ENCODE measurements at places on chromosomes 7 and 10. TPM values are rescaled to one million over a fixed set of nuclear protein-coding genes. Genes with fewer than 3 reads are reported as not detected.

DNA sequence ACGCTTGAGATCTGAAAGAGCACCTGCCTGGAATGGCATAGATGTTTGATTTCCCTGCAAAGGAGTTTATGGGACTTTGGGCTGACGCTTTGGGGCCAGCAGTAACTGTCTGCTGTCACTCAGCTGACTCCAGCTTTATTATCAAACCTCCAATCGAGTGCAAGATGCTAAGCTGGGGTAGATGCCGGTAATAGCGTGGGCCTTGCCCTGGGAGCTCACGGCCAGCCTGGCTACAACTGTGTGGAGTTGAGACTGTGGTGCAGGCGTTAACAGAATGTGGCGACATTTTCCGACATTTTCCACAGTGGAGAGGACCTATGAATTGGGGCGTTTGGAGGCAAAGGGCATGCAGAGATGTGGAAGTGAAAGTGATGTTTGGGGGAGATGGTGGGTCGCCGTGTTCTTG, 1.3 kb downstream of the CHST12 start:
- peaks cover 64% of the 10 kb centered on the region for H3K4me1 ChIP-seq
- DNase-seq, result peak; percentile 9
- no peaks in the 10 kb centered on the region for H3K27me3 ChIP-seq
- peak overlapping the region; percentile 80 for H3K4me3 ChIP-seq
- H3K27ac ChIP-seq, result peak overlapping the region; percentile 96

Gene MCM10
- 65.4 TPM for total RNA-seq

- no peak overlapping the region for H3K27ac ChIP-seq
- H3K27me3 ChIP-seq, result no peaks in the 10 kb centered on the region
- no peaks in the 10 kb centered on the region for H3K36me3 ChIP-seq
- DNase-seq, result no peak
Observed at GRCh38 chr7:123974326-123974908, 49.4 kb downstream of the SPAM1 start.

Gene MRLN
- not detected for total RNA-seq

- no peak overlapping the region for H3K4me3 ChIP-seq
- H3K4me1 ChIP-seq, result no peaks in the 10 kb centered on the region
- no peaks in the 10 kb centered on the region for H3K27me3 ChIP-seq
- no peak for DNase-seq
- no peaks in the 10 kb centered on the region for H3K36me3 ChIP-seq
Observed at GRCh38 chr7:46949270-46949931, 632.5 kb downstream of the TNS3 start.

Gene NFE2L3
- total RNA-seq, result 15.3 TPM

GRCh38 chr7:118289476-118289875, 65.0 kb downstream of the ANKRD7 start:
- peaks cover 5% of the 10 kb centered on the region for H3K36me3 ChIP-seq
- H3K4me1 ChIP-seq, result peaks cover 24% of the 10 kb centered on the region
- no peak overlapping the region for H3K27ac ChIP-seq
- DNase-seq, result no peak
- H3K27me3 ChIP-seq, result peaks cover 65% of the 10 kb centered on the region

DNA sequence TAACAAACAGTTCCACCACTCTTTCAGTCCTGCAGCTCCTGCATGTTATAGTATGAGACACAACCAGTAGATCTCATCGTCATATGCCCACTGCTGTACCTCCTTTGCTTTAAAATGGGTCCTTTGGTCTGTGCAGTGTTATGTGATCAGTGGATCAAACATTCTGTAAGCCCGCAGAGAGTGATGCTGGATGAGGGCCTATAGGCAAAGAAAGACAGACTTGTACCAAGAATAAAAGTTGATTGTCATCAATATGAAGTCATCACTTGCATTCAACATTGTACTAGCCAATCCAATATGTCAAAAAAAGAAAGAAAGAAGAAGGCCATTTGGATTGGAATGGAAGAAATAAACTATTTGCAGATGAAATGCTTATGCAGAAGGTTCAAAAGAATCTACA, 79.8 kb upstream of the PHYHIPL start:
- no peaks in the 10 kb centered on the region for H3K36me3 ChIP-seq
- no peaks in the 10 kb centered on the region for H3K27me3 ChIP-seq
- no peak for DNase-seq
- H3K27ac ChIP-seq, result no peak overlapping the region
- no peaks in the 10 kb centered on the region for H3K4me1 ChIP-seq
- no peak overlapping the region for H3K4me3 ChIP-seq

DNA sequence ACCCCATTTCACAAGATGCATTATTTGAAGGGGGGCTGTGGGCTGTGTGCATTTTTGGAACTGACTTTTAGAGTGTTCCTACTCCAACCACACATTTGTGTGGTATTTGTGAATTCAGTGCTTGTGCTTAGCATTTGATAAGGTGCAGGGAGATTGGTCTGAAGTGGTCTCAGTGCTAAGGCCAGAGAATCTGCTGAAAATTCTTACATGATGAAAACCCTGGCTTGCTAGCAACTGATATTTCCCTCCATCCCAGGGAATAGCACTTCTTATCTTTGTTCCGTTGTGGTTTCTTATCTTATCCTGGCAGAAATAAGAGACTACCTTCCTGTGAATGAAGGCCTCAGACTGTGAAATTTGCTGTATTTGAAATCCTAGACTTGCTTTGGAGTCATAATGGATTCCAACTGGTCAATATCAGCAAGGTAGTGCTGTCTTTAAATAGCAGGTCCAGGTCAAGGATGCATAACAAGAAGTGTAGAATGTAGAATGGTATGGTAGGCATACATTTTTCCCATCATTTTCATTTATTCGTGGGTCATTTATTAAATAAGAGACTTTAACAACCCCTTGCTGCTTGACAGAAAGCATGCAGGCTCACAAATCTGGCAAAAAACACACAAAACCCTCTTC, 986.9 kb downstream of the REEP3 start:
- no peaks in the 10 kb centered on the region for H3K27me3 ChIP-seq
- DNase-seq, result no peak
- H3K36me3 ChIP-seq, result no peaks in the 10 kb centered on the region
- no peak overlapping the region for H3K27ac ChIP-seq

- H3K4me1 ChIP-seq, result no peaks in the 10 kb centered on the region
- no peak for DNase-seq
- no peak overlapping the region for H3K4me3 ChIP-seq
- H3K27me3 ChIP-seq, result peaks cover under 1% of the 10 kb centered on the region
- no peak overlapping the region for H3K27ac ChIP-seq
Observed at GRCh38 chr10:4635388-4635787, 190.6 kb upstream of the AKR1E2 start.

GRCh38 chr7:135597181-135597925, 39.6 kb downstream of the NUP205 start:
- no peak for DNase-seq
- no peaks in the 10 kb centered on the region for H3K4me1 ChIP-seq
- no peak overlapping the region for H3K27ac ChIP-seq
- no peaks in the 10 kb centered on the region for H3K27me3 ChIP-seq
- H3K4me3 ChIP-seq, result no peak overlapping the region
- peaks cover 52% of the 10 kb centered on the region for H3K36me3 ChIP-seq

Gene NPY4R
- total RNA-seq, result not detected

Gene TET1
- total RNA-seq, result 3.0 TPM

DNA sequence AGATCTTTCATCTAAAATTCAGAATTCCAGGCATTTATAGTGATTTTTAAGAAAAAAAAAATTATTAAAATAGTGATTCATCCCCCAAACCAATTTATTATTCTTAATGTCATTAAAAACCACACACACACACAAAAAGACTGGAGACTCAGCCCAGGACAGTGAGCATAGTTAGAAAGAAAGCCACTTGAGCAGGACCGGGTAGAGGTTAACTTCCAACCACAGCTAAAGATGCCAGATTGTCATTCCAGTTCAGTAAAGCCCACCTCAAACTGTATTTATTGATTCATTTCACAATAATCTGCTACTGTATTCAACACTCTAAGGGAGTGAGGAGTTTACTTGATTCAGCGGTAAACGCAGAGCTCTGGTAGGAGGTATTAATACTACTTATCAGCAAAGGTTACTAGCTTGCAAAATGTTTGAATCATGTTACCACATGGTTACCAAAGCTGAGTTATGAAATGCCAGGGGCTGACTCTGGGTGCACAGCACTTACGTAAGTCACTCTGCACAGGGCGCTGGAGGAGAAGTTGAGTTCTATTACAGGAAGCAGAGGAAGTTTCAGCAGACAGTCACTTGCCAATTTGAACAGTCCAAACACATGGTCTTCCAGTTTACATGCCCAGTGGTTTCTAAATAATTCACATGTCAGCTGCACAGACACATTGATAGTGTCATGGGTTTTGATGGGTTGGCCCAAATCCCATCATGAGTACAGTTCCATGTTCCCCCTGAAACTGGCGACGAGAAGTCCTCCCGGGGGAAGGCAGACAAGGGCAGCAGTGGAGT, 64.6 kb downstream of the KLF6 start:
- no peak overlapping the region for H3K4me3 ChIP-seq
- H3K4me1 ChIP-seq, result peaks cover 2% of the 10 kb centered on the region
- no peak for DNase-seq
- H3K27me3 ChIP-seq, result peaks cover 14% of the 10 kb centered on the region
- no peaks in the 10 kb centered on the region for H3K36me3 ChIP-seq
- no peak overlapping the region for H3K27ac ChIP-seq

GRCh38 chr7:64802699-64803098, 8.5 kb downstream of the ZNF138 start:
- no peak overlapping the region for H3K4me3 ChIP-seq
- H3K4me1 ChIP-seq, result peaks cover 7% of the 10 kb centered on the region
- H3K36me3 ChIP-seq, result peaks cover 69% of the 10 kb centered on the region
- DNase-seq, result no peak
- H3K27me3 ChIP-seq, result no peaks in the 10 kb centered on the region

DNA sequence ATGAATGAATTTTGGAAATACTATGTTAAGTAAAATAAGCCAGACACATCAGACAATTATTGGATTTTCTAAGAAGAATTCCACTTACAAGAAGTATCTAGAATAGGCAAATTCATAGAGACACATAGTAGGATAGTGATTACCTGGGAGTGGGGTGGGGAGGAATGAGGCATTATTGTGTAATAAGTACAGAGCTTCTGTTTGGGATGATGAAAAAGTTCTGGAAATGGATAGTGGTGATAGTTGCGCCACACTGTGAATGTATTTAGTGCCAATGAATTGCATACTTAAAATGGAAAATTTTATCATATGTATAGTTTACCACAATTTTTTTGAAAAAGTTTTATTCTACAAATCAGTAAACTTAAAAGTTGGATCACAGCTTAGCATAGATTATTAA, 297.2 kb upstream of the KAT6B start:
- DNase-seq, result no peak
- H3K27me3 ChIP-seq, result no peaks in the 10 kb centered on the region
- H3K4me3 ChIP-seq, result no peak overlapping the region
- H3K27ac ChIP-seq, result no peak overlapping the region
- H3K36me3 ChIP-seq, result peaks cover 17% of the 10 kb centered on the region

Gene PON1
- not detected for total RNA-seq

Gene TNS3
- not detected for total RNA-seq

Gene CTAGE15
- total RNA-seq, result 0.57 TPM

- no peaks in the 10 kb centered on the region for H3K4me1 ChIP-seq
- no peaks in the 10 kb centered on the region for H3K27me3 ChIP-seq
- H3K4me3 ChIP-seq, result no peak overlapping the region
- H3K27ac ChIP-seq, result no peak overlapping the region
- no peak for DNase-seq
- no peaks in the 10 kb centered on the region for H3K36me3 ChIP-seq
Observed at GRCh38 chr10:131072651-131073468, 238.7 kb downstream of the TCERG1L start.

Gene GRM3
- total RNA-seq, result not detected

DNA sequence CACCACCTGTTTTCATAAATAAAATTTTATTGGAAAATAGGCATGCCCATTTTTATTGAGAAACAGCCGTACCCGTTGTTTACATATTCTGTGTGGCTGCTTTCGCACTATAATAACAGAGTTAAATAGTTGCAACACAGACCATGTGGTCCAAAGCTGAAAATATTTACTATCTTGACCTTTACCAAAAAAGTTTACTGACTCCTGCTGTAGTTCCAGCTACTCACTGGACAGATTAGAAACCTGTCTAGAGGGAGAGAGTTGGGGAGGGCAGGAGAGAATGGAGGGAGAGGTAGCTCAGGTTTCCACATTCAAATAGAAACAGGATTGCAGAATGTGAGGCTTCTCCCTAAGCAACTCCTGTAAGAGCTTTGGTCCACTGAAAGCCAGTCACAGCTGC, 55.1 kb upstream of the GLCCI1 start:
- H3K27ac ChIP-seq, result no peak overlapping the region
- no peaks in the 10 kb centered on the region for H3K36me3 ChIP-seq
- no peak for DNase-seq
- no peaks in the 10 kb centered on the region for H3K4me1 ChIP-seq

GRCh38 chr7:66356277-66356721, 151.2 kb downstream of the TPST1 start:
- H3K4me3 ChIP-seq, result no peak overlapping the region
- H3K27ac ChIP-seq, result no peak overlapping the region
- H3K27me3 ChIP-seq, result no peaks in the 10 kb centered on the region
- DNase-seq, result no peak
- H3K36me3 ChIP-seq, result no peaks in the 10 kb centered on the region

Gene EVX1
- not detected for total RNA-seq

Gene AS3MT
- 0.48 TPM for total RNA-seq

Gene PAX4
- total RNA-seq, result not detected

DNA sequence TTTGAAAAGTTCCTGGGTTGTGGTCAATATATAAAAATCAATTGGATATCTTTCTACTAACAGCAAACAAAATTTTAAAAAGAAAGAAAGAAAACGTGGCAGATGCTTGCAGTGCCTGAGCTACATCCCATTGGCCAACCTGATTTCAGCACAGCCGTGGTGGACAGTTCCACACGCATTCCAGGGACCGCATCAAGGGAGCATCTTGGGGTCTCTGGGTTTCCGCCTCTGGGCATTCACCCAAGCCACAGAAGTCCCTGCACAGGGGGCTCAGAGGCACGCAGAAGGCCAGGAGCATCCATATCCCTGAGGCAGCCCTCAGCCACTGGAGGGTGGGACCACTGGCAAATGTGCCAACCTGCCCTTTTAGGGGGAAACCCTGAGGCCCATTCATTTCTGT, 254.5 kb upstream of the RNF32 start:
- H3K27ac ChIP-seq, result no peak overlapping the region
- H3K4me1 ChIP-seq, result no peaks in the 10 kb centered on the region
- no peak overlapping the region for H3K4me3 ChIP-seq
- no peaks in the 10 kb centered on the region for H3K27me3 ChIP-seq
- no peak for DNase-seq

Gene PRPF18
- 24.8 TPM for total RNA-seq

Gene GJD4
- not detected for total RNA-seq

Gene BEND7
- total RNA-seq, result not detected

Data from activated CD4-positive, alpha-beta T cell treated with anti-CD3 and anti-CD28 coated beads, Interleukin-2, amount 10 ng/mL, durations not matched to agents 7 days and 5 days (primary cell).